ENCODE measurements at places on chromosomes 4 and X.

GRCh38 chr4:68569466-68570121 lies 6.5 kb downstream of the UGT2B17 start:
- no peak for DNase-seq

DNA sequence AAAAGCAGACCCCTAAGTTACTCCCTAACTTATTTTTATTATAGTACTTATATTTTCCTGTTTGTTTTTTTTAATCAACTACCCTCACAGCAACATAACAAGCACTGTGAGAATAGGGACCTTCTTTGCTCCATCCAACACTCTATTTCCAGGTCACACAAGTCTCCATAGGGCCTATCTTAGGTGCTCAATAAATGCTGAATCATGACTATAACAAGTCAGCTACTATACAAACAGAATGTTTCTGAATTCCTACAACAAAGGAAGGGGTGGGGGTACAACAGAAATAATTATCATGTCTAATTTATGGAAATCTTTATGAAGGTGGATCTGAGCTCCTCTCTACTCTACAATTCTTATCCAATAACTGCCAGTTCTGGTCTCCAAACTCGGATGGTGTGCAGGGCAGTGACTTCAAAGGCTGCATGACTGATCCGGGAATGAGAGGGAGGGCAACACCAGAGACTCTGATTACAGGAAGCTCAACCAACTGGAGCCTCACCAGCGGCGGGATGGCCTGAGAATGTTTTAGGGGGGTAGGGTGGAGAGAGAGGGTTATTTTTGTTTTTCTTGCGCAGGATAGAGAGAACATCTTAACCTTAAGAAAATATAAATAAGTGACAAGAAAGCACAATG lies 71.1 kb downstream of the HADH start:
- no peak for DNase-seq

DNA sequence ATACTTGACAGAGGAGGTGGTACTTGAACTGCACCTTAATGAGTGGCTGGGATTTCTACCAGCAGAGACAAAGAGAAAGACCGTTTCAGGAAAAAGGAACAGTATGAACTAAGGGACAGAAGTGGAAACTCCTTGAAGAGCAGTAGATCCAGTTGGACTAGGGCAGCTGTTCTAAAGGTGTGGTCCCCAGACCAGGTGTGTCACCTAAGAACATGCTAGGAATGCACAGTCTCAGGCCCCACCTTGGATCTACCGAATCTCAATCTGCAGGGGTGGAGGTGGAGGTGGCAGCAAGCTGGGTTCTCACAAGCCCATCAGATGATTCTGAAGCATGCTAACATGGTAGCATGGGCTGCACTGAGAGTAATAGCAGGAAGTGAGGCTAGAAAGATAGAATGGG lies 22.3 kb downstream of the DAPP1 start:
- DNase-seq: no peak

DNA sequence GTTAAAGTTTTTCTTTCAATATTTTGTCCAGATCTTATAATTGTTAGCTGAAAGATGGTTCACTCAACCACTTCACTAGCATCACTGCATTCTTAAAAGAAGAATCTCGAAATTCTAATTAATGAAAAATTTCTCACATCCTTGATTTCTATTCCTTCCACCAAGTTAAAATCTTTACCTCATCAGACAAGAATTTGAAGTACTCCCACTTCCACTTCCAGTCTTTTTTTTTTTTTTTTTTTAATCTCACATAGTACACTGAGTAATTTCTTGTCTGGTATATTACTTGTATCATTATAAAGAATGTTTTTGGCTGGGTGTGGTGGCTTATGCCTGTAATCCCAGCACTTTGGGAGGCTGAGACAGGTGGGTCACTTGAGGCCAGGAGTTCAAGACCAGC lies 73.2 kb downstream of the FBXW7 start:
- DNase-seq: no peak

- DNase-seq: no peak
Observed at GRCh38 chr4:113881256-113881655, 98.2 kb downstream of the ARSJ start.

GRCh38 chr4:111960241-111960667 lies 185.0 kb upstream of the FAM241A start:
- DNase-seq: no peak

- no peak for DNase-seq
Observed at GRCh38 chr4:81565142-81565870, 93.6 kb upstream of the RASGEF1B start.

- no peak for DNase-seq
Observed at GRCh38 chrX:23662853-23663252, 4.4 kb upstream of the PRDX4 start.

GRCh38 chr4:125155251-125155650 lies 159.5 kb upstream of the FAT4 start:
- DNase-seq: no peak

- no peak for DNase-seq
Observed at GRCh38 chrX:8192276-8192675, 21.2 kb upstream of the VCX2 start.

DNA sequence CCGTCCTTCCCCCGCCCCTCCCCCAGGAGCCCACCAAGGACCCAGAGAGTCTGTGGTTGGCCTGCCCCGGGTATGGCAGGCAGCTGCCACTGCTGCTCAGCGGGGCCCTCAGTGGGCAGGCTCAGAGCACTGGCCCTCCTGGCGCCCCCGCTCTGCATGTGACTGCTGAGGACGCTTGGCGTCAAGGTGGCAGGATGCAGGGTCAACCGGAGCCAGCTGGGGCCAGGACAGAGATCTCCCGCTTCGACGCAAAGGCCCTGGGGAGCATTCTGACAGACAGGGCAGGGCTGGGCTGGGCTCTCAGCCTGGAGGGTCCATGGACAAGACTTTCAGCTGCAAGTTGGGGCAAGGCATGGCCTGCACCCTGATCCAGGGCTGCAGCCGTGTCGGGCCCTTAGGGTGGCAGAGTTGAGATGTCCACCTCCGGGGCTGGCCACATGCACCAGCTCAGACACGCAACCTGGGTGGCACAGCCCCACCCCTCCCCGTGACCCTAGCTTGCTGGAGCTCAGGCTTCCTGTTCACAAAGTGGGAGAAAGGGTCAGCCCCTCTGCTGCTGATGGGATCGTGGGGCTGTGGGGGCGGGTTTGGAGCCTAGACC lies 30.3 kb downstream of the LRPAP1 start:
- no peak for DNase-seq

DNA sequence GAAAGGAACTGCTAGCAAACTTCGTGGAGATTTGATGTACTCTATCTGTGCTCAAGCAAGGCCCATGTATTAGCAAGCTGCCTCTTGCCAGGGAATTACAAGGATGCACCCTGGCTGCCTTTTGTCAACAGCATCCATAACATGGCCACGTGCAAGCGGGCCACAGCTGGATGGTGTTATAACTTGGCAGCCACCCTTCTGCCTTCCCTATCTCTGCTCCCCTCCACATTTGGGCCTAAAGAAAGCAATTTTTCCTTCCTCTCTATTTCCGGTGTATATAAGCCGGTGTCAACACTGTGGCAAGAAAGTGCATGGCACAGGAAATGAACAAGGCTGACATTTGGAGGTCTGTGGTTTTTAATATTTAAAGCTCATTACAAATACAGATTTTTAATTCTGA lies 94.8 kb downstream of the CLNK start:
- DNase-seq: no peak

DNA sequence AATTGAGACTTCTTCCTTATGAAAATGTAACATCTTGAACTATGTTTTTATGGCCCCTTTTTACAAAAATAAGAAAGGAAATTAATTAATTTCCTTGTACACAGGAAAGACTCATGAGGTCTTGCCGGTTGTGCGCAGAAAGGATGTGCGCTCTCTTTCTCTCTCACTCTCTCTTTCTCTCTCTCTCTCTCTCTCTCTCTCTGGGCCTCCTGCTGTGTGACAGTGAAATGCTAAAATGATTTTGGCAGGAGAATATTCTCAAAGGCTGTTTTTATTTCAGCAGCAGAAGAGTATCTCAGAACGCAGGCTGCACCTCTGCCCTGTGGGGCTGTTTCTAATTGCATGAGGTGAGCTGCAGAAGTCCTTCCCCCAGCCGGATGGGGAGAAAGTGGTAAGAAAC lies 349.0 kb downstream of the MID1IP1 start:
- DNase-seq: no peak

GRCh38 chr4:8820178-8821102 lies 51.2 kb downstream of the HMX1 start:
- no peak for DNase-seq

DNA sequence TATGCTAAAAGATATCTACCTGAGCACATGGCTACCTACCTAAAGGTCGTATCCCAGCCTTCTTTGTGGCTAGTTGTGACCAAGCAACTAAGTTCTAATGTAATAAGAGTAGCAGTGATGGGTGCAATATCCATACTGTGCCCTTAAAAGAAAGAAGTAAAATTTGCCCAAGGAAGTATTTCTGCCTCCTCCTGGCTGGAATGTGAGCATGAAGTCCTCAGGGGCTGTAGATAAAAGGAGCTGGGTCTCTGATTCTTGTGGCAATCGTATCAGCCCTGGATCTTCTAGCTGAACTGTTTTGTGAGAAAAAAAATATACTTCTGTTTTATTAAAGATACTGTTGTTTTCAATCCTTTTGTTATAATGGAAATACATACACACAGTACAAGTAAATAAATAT lies 217.4 kb downstream of the GPAT3 start:
- DNase-seq: no peak

DNA sequence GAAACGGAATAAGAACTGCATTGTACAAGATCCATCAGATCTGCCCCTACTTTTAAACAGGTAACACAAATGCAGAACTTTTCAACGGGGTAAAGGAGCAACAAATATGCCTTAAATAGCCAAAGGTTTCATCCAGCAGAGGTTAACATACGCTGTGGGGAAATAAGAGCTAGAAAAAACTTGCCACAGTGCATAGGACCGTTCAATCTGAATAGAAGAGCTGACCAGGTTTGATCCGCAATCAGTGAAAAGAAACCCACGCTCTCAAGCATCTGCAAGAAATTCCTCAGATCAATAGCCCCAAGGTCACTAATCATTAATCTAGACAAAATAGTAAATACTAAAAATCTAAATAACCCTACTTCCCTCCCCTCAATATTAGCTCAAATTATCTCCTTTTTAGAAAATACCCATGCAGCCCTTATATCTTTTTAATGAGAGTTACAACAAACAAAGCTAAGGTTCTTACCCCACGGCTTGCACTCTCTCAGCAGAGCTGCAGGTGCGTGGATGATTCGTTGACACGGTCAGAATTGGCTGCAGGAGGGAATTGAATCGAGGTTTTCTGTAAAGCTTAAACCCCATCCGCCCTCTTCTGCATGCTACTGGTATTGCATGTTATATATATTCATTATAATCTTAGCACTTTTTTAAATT lies at the start of gene TLR10:
Gene TLR10, minus strand, starts transcription at position 539 of the 657 bp plus-strand sequence. CDS start 7,400 bp downstream, outside the sequence.
- no peak for DNase-seq

GRCh38 chr4:106629268-106629625 lies 260.7 kb upstream of the GIMD1 start:
- no peak for DNase-seq

- no peak for DNase-seq
Observed at GRCh38 chrX:147763131-147763530, 148.6 kb upstream of the FMR1 start.

DNA sequence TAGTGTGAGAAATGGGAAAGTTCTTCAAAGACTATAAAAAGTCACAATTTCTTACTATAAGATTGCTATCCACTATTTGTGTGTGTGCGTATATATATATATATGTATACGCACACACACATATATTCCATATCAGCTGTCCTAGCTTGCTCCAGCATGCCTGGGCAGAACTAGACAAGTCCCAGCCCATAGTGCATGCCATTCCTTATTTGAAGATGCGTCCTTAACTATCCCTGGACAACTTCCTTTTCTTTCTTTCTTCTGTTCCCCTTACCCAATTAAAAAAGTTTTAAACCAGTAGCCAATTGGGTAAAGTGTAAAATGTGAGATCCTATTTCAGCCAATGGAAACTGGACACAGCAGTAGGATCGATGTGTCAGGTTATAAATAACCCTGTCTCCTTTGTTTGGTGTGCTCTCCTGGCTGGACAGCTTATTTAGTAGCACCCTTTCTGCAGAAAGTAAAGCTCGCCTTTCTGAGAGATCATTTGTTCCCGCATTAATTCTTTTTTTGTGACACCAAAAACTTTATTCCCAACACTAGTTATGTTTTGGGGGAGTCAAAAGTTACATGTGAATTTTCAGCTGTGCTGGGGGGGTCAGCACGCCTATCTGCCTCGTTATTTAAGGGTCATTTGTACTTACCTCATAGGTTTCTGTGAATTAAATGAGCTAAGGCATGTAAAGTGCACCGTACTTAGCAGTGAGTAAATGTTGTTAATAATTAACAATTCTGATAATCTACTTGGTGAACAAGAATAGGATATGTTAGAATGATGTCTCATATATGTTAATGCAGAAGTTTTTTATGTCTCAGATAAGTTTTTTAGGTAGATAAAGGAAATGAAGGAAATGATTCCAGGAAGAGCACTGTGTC lies 40.9 kb downstream of the KDM6A start:
- no peak for DNase-seq

DNA sequence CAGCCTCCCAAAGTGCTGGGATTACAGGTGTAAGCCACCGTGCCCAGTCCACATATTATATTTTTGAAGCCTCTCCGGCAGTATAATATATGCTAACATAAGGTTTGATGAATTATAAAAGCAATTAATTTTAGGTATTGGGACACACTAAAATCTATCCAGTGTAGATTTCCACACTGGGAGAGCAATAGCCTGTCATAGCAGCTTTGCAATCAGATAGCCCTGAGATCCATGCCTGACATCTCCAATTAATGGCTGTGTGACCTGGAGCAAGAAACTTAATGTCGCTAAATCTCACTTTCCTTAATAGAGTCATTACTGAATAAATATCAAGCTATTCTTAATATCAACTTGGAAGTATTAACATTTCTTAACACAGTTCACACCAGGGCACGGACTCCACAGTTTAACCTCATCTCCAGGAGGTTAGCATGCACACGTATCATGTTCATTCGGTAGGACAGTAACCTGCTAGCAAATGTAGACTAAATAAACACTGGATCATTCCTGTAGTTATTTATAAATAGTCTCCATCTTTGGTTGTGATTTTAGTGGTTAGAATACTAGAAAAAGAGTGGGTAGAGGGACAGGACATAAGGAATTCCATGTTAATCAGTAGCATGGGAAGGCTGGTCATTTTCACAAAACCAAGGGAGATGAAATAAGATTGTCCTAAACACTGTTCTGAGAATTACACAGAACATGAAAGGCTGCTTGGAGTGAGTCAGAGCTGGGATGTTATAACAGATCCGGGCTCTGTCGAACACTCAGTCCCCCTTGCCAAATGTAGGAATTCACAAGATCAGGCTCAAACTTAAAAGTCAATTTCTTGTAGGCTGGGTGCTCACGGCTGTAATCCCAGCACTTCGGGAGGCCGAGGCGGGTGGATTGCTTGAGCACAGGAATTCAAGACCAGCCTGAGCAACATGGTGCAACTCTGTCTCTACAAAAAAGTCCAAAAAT lies 254.7 kb downstream of the PALLD start:
- DNase-seq: no peak

GRCh38 chr4:69986663-69987062 lies 9.1 kb upstream of the STATH start:
- DNase-seq: no peak

DNA sequence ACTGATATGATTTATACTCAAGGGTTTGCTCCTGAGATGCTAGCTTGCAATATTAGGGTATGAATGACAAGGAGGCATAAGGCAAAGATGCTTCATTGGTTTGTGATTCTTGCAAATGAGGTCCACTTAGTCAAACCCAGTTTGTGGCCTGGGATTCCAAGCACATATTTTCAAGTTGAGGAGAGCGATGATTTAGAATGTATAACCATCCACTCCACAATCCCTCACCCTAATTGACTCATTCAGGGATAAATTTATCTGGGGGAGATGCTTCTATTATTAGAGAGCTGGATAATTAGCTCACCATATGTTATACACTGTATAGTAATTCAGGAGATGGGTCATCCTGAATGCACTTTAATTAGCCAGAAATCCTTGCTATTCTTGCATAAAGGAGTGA lies 118.3 kb upstream of the PUDP start:
- no peak for DNase-seq
